Non-pigmented ciliary epithelial cell (primary cell): ENCODE measurements at places on chromosomes 11 and 22.
A peak's percentile ranks its signal among the peaks of the same experiment; 100 is the strongest.

- no peak for DNase-seq
These were observed 11.2 kb upstream of the SREBF2 start for GRCh38 chr22:41821471-41822316.

DNA sequence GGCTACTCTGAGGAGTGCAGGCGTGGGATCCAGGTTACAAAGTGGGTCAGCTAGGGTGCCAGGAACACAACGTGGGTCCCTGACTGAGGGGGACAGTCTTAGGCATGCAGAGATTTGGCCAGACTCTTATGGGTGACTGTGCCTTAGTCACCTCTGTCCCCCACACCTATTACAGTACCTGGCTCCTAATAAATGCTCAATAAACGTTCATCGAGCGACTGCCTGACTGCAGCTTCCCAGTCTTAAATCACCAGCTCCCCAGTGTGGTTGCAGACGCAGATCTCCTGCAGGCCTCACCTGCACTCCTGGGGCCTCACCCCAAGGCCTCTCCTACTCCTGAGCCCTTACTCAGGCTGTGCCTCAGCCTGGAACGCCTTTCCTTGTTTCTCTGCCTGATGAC lies 3.2 kb upstream of the SUN2 start:
- no peak for DNase-seq

- no peak for DNase-seq
These were observed 684.0 kb upstream of the CCDC90B start for GRCh38 chr11:83970061-83970671.

- no peak for DNase-seq
These were observed 33.1 kb upstream of the ELF5 start for GRCh38 chr11:34546511-34547209.

DNA sequence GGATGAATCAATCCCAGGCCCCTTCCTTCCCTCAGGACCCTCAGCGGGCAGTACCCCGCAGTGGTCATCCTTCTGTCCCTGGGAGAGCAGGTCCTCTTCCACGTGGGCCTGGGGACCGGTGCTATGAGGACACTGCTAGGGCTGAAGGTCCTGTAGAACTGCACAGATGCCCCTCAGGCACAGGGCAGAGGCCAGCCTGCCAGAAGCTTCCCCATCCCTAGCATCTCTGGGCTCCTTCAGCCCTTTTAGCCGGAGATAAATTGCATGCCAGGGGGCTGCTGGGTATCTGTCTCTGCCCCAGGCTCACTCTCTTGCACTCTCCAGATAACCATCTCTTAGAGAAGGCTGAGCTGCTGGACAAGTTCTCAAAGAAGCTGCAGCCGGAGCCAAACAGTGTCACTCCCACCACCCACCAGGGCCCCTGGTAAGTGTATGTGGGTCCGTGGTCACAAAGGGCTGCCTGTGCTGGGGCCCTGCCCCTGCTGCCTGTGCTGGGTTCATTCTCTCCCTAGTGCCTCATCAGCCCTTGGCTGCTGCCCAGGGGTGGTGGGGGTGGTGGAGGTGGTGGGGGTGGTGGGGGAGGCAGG lies 2.3 kb downstream of the ATG16L2 start:
- DNase-seq: no peak

- no peak for DNase-seq
These were observed 39.4 kb downstream of the BLID start for GRCh38 chr11:122076512-122077120.

- no peak for DNase-seq
These were observed 5.4 kb downstream of the TRABD start for GRCh38 chr22:50190941-50191741.

DNA sequence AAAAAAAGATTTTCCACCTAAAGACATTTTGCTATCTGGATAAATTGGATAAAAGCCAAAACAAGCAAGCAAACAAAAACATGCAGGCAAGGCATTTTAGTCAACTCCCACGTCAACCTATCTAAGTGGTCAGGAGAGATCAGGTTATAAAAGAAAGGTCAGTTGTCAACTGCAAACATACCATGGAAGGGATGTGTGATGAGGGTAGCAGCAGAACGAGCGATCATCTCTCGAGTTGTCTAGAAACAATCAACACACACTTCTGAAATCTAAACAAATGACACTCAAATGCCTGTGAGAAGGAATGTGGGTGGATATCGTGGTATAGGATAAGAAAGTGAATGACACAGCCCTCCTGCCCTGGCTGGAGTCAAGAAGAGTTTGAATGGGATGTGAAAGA lies 10.9 kb downstream of the MTCH2 start:
- DNase-seq: no peak

GRCh38 chr22:44623771-44624510 lies 78.1 kb upstream of the PRR5 start:
- DNase-seq: no peak

- no peak for DNase-seq
These were observed 107.8 kb downstream of the FAR1 start for GRCh38 chr11:13776134-13776815.

DNA sequence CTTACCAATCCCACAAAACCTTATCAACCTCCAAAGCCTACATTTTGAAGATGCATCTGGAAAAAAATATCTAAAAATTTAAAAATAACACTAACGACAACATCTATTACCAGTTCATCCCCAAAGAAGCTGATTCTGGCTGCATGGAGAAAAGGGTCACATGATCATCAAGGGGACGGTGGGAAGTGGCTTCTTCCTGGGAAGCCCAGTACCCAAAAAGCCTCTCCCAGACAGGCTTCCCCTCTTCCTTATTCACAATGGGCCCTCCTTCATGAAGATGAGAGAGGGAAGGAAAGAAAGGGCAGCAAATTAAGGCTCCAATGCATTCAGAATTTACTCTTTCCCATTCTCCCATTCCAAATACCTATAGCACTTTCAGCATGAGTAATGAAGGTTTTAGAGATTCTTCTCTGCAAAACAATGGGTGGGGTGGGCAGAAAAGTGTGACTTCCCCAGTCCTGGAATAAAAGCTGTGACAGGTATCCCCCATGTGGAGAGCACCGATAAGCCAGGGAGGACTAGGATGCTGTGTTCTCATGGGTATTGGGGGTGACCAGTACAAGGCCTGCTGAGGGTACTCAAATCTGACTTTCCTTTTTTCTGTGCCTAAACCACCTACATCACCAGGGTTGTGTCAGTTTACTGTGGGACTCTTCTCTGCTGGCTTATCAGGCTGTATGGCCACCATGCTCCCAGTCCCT lies 88.2 kb downstream of the SIK3 start:
- no peak for DNase-seq

GRCh38 chr22:46953968-46954765 lies 191.7 kb downstream of the TBC1D22A start:
- no peak for DNase-seq

DNA sequence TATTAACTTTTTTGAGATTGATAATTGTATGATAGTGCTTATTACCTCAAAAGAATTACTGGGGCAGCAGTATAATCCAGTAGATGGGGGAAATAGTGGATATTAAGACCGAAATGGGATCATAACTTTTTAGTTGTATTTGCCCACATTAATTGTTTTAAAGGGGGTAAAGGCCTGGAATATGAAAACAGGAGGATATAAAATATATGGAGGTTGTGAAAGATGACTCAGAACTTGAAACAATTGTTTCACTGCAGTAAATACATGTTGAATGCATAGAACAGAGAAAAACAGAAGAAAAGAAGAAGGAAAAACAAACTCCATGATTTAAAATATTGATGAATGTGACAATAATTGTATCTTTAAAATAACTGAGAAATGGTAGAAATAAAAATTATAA lies 94.1 kb upstream of the VPREB1 start:
- DNase-seq: no peak

DNA sequence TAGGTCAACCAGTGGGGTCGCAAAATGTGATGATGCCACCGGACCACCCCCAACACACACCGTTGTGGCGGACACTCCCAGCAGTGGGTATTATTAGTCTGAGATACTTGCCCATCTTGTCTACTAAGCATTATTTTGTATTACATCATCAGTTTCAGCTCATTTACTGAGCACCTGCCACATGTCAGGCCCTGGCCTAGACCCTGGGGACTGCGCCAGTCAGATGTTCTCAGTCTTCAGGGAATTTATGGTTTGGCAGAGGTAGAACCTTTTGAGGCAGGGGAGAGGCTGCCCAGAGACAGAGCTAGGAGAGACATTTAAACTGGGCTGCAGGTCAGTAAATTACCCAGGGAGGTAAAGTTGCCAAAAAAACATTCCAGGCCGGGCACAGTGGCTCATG lies 43.1 kb upstream of the GCAT start:
- DNase-seq: no peak

DNA sequence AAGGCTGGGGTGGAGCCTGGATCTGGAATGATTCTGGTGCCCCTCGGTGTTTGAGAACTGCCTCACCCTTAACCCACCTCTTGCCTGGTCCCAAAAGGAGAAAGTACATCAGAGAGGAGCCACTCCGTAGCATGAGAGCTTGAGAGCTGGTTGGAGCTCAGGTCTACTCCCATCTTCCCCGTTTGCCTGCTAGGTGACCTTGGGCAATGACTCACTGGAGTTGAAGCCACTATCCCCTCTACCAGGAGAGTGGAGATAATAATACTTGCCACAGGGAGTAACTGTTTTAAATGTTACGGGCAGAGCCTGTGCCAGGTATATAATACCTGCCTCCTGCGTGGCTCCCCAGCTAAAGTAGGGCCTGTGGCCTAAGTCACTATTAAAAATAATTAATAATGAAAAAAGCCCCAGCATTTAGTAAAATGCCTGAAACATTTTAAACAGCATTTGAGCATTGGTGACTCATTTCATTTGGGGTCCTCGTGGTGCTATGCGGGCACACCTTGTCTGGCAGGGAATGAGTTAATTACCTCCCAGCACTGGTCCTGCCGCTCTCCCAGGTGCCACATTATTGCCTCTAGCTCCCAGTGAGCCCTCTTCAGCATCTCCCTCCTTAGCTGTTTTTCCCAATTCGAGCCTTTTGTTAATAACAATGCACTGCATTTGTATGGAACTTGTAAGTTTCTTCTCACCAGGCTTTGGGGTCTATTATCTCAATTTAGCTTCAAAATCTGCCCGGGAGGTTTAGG lies 22.5 kb downstream of the CYTH4 start:
- DNase-seq: peak; percentile 31

DNA sequence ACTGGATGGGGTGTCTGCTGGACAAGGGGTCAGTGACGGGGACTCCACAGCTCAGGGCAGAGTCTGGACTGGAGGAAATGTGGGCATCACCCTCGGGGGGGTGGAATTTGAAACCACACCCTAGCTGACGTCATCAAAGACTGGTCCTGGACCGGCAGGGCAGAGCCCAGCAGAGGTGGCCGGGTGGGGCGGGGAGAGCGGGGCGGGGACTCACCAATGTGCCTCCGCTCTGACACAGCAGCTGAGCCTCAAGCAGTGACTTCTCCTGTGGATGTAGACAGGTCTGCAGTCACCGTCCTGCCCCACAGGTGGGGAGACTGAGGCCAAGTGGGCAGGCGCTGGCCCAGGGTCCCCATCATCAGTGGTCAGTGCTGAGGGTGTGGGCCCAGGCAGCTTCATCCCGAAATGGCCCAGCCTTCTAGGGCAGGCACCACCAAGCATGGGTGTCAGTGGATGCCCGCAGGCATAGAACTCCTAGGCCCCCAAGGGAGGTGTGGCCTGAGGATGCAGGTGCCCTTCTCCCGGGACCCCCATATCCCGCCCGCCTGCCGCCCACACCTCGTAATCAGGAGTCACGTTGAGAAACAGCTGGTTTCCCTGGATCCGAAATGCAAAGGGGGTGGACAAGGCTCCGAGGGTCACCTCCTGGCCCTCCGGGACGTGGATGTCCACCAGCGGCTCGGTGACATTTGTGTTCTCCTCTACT lies 603 bp downstream of the CDHR5 start:
- no peak for DNase-seq

DNA sequence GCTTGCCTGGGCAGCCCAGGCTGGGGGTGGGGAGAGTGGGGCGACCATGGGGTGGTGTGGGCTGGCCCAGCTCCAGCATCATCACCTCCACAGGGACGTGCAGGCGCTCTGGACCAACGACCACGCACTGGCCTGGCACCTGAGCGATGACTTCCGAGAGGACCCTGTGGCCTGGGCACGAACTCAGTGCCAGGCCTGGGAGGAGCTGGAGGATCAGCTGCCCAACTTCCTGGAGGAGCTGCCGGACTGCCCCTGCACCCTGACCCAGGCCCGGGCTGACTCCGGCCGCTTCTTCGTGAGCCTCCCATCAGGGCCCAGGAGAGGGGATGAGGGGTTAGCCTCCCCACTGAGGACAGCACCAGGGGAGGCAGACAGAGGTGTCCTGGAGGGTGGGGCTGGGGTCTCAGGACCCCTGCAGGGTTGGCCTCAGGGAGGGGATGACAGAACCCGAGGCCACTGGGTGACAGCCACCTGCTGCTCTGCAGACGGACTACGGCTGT lies 3.8 kb downstream of the SUSD2 start:
- DNase-seq: no peak

GRCh38 chr22:26035523-26035922 lies 133.7 kb upstream of the SEZ6L start:
- DNase-seq: no peak

- DNase-seq: no peak
These were observed 133.0 kb downstream of the WNT7B start for GRCh38 chr22:45843986-45844385.

DNA sequence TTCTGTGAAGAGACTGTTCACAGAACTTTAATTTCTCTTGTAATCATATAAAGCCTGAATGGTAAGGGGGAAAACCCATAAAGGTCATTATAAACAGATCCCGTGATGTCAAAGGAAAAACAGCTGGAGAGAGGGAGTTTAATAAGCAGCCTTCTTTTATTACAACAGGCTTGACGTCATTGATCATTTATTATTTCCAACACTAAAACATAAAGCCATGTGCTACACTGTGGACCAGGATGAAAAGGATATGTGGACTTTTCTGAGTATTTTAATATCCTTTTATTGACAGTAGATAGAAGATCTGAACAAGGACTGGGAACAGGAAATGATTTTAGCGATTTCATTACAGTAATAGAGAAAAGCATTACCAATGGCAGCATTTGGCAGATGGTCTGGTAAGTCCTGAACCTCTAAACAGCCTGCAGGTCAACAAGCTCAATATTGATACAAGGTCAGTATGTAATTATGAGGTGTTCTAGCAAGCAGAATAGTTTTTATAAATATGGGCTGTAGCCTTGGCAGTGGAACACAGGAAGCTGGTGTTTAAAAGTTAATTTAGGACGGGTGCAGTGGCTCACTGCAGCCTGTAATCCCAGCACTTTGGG lies 25.1 kb upstream of the TPH1 start:
- no peak for DNase-seq

DNA sequence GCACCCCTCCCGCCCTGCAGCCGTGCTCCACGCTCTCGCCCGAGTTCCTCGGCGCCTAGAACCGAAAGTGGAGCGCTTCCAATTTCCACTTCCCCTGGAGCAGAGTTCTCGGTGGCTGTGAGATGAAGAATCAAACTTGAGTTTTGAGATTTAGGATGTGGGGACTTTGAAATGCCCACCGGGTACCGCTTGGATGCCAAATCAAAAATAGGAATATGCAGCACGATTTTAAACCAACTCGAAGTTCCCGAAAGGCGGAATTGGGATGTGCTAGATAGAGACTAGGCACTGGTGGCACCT lies 569 bp downstream of the POLA2 start:
- no peak for DNase-seq

- DNase-seq: peak; percentile 75
These were observed 12.3 kb upstream of the TUB start for GRCh38 chr11:8068605-8069221.
